ENCODE measurements at places on chromosomes 1 and 21.

GRCh38 chr1:209485167-209485566 is 98.3 kb upstream of the CAMK1G start:
- no peak for DNase-seq

GRCh38 chr21:45320261-45321025 is 32.7 kb upstream of the POFUT2 start:
- no peak for DNase-seq

DNA sequence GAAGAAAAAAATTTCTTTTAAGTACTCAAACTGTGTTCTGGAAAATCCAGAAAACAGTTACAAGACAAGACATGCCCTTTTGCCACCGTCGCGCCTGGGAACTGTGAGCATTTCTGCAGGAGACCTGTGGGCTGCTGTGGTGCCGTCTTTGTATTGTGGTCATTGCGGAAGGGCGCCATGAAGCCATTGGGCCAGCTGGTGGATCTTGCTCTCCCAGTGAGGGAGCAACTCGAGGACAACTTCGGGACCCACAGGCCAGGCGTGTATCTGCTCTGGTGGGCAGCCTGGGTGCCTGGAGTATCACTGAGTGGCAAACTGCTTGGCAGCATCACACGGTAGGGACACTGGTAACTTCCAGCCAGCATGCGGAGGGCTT is 3.8 kb upstream of the THEMIS2 start:
- no peak for DNase-seq

DNA sequence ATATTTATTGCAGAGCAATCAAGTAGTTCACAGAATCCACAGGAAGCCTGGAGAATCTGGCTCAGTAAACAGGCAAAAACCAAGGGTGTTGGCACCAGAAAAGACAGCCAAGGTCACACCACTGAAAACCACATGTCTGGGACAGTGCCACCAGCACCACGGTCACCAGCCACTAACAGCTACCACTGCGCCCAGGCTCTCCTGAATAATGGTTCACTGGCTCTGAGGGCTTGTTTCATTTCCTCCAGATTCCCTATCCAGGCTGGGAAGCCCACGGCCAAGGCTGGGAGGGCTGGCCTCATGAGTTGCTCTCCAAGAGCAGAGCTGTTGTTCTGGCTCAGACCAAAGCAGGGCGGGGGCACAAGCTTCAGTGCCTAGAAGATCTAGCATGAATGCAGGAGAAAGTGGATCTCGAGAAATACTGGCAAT is 54.5 kb upstream of the PTGFRN start:
- DNase-seq: peak; percentile 39

DNA sequence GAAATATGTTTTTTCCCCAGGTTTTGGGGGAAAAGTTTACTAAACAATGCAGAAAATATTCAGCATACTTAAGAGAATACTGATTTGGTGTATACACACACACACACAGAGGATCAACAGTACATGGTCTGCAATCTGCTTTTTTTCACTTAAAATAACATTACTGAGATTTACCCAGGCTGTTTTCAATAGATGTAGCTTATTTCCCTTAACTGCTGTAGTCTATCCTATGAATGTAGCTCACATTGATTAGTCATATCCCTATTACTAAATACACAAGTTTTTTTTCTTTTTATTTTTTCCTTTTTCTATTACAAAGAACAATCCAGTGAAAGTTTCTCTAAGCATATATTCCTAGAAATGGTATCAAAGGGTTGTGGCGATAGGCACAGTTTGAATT is 266.7 kb upstream of the GREM2 start:
- no peak for DNase-seq

DNA sequence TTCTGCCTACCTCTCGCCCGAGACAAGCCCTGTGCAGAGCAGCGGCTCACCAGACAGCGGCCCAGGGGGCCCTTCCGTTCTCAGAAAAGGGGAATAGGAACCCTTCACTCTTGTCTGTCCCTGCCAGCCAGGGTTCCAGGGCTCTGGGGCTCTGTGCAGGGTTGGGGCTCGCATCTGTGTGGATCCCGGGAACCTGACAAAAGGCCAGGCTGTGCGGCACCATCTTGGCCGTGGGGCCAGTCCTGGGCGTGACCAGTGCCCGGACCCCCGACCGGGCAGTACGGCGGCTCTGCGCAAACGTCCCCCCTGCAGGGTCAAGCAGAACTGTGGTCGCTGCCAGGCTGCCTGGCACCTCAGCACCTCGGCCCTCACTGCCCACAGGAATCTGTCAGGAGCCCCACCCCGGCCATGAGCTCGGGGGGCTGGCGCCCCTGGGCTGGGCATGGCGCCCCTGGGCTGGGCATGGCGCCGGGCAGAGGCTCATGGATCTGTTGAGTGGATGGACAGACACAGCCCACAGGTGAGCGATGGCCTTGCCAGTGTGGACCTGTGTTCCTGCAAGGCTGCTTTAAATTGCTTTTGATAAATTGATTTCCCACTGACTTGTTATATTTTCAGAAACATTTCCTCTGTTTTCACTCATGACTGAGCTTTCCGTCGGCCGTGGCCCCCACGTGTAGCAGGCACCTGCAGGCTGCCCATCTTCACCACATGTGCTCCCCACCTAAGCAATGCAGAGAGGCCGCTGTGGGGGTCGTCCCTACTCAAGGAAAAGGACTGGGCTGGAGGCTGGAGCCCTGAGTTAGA is 59.0 kb downstream of the SLX9 start:
- no peak for DNase-seq

GRCh38 chr1:89669441-89669840 is 36.5 kb downstream of the LRRC8C start:
- DNase-seq: no peak

GRCh38 chr1:6495041-6495441 is 3.6 kb upstream of the PLEKHG5 start:
- no peak for DNase-seq

DNA sequence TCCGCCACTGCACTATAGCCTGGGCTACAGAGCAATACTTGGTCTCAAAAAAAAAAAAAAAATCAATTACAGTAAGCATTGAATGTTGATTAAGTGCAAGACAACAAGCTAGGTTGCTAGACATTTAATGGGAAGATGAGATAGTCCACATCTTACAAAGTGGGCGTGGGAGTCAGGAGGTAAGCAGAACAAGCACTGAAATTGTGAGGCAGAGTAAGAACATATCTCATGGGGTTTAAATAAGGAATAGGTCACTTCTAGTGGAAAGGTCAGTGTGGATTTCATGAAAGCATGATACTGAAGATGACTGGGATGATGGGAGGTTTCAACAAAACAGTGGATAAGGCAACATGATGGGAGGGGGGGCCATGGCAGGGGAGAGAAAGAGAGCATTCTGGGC is 1.9 kb upstream of the OLFML2B start:
- no peak for DNase-seq

- DNase-seq: no peak
Observed at GRCh38 chr1:178504286-178504685, 7.5 kb upstream of the CLEC20A start.

GRCh38 chr1:230773396-230774033 is 26.3 kb downstream of the CAPN9 start:
- DNase-seq: no peak

DNA sequence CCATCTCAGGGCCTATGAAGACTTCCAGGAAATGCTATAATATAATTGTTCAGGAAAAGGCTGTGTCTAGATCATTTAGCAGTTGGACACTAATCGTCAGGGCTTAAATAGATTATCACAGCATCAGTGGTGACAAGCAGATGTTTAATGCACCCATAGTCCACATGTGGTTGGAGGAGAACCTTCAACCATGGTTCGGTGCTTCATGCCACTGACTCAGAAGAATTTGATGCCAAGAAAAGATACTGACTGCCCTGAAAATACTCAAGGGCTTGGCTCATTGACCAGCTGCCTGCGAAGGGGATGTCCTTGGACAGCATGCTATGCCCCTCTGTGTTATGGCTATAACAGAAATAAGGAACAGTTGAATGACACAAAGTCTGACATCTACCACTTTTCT is 175.7 kb downstream of the HHIPL2 start:
- no peak for DNase-seq

DNA sequence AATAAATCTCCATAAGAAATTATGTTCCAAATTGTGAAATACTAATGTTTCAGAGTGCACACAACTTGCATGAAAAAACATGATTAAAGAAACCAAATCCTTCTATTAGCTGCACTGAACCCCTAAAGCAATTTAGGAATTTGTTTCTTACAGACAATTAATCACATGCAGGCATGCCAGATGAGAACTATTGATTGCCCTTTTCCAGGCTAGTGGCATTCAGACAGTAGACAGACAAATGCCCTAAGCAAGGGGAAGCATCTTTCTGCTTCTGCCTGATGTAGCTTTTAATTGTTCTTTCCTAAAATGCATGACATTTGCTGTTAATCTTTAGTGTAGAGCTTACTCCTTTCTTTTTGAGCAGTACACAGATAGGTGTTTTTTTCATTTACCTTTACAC is 229.5 kb downstream of the DPYD start:
- DNase-seq: no peak

GRCh38 chr1:17976854-17977253 is 130.7 kb upstream of the IGSF21 start:
- no peak for DNase-seq

DNA sequence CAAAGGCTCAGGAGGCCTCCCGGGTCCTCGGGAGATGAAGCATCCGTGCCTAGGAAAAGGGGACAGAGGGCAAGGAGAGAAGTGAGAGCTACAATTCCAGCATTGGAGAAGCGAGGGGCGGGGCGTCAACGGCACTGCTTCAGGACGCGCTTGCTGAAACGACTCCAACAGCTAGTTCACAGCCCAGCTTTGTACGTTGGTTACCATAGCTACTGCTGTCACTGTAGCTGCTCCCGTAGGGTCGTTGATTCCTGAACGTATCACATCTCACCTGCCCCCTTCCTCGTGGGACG is 63.1 kb downstream of the TOR1AIP2 start:
- DNase-seq: no peak

- no peak for DNase-seq
Observed at GRCh38 chr21:42200906-42201614, 17.9 kb upstream of the ABCG1 start.

GRCh38 chr1:185441605-185442004 is 124.6 kb upstream of the IVNS1ABP start:
- no peak for DNase-seq

DNA sequence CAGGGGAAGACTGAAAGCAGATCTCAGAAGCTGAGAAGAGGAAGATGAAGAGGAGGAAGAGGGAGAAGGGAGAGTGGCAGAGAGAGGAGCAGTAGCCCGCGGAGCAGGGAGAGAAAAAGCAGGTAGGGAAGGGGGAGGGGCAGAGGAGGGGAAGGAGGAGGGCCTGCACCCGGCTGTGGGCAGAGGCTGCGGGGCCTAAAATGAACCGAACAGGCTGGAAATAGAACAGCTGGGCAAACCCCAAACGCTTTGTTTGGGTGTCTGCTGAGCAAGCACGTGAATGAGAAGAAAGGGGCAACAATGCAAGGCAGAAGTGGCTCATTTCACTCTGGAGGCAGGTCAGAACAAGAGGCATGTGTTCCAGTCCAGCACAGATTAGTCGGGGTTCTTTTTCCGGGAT is 33.5 kb downstream of the KCNC4 start:
- no peak for DNase-seq

- no peak for DNase-seq
Observed at GRCh38 chr21:34974162-34974981, 74.7 kb downstream of the RUNX1 start.

DNA sequence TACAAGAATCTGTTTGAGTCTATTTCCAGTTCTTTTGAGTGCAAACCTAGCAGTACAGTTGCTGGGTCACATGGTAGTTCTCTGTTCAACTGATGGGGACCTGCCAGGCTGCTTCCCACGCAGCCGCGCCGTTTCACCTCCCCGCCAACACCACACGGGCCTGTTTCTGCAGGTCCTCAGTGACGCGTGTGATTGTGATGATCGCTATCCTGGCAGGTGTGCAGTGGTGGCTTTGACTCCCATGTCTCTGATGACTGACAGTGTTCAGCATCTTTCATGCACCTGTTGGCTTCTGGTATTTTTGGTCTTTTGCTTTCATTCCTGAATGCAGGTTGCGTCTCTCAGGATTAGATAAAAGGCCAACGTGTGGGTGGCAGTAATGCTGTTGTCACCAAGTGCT is 41.6 kb downstream of the FAAP20 start:
- no peak for DNase-seq

- DNase-seq: no peak
Observed at GRCh38 chr21:41295721-41296254, 20.8 kb upstream of the FAM3B start.

GRCh38 chr1:143698016-143698415 is 273.8 kb downstream of the FAM72C start:
- DNase-seq: no peak

DNA sequence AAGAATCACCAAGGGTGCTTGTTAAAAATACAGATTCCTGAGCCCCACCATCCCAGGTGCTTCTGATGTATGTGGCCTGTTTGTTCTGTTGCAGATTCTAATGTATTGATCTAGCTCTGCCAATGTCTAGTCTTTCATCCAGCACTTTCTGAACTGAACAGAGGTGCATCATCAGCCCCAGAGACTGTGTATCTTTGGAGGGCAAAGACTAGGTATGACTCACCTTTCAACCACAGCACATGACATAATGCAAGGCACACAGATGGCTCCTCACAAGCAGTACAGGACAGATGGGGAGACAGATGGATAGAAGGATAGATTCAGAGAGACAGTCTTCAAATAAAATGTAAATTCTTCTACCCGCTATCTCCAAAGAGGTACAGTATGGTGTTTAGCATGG is 32.3 kb downstream of the CD58 start:
- no peak for DNase-seq

DNA sequence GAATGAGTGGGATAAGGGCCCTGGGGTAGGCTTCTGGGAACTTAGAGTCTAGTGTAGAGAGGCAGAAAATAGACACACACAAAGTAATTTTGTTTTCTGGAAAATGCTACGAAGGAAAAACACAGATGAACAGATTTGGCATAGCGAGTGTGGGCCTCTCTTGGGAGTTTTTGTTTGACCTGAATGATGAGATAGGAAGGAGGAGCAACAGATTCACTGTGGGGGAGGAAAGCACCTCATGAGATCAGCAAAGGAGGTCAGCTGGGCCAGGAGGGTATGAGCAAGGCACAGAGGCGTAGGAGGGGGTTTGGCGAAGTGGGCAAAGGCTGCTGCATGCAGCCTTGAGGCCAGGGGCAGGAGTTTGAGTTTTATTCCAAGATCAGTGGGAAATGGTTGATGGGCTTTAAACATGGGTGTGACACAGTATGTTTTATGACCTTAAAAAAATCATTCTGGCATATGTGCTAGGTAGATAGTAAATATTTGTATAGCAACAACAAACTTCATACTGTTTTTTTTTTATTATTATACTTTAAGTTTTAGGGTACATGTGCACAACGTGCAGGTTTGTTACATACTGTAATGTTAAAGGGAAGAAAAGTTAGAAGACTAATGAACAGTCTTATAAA is 57.9 kb downstream of the FGGY start:
- DNase-seq: no peak

- DNase-seq: no peak
Observed at GRCh38 chr1:78370356-78370755, 120.4 kb upstream of the PTGFR start.

GRCh38 chr1:243433737-243434370 is 178.0 kb downstream of the SDCCAG8 start:
- DNase-seq: no peak

GRCh38 chr1:239976130-239976968 is 115.3 kb upstream of the FMN2 start:
- DNase-seq: peak; percentile 4

Data from NCI-H2107 (cell line).